Hematopoietic multipotent progenitor cell treated with erythropoietin and hydrocortisone succinate and interleukin-3 and kit ligand, for 8 days (in vitro differentiated cells): ENCODE measurements at places on chromosomes 7 and 10.

- DNase-seq: no peak
These were observed 304.9 kb upstream of the KAT6B start for GRCh38 chr10:74521526-74521925.

DNA sequence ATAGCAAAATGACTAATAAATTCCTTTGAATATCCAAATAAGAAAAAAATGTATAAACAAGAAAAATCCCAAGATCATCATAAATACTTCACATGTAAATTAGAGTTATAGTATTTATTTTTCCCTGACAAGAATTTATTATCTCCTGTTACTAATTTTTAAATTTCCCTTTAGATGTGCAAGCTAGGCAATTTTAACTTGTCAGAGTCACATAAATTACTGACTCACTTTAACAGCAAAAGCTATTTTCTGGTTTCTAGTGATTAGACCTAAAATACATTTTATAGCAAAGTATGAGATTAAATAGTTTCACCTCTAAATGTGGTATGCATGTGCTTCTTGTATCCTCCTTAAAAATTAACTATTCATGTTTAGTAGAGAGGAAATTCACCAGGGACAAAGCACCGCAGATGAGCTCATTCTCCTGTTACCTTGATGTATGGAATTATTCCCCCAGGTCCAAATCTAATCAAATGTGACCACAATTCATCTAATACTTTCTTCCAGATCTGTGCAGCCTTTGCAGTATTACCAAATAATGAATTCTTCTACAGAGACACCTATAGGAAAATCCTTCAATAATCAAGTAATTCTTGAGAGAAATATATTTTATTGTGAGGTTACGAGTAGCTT lies 621.2 kb downstream of the DNAJB9 start:
- no peak for DNase-seq

DNA sequence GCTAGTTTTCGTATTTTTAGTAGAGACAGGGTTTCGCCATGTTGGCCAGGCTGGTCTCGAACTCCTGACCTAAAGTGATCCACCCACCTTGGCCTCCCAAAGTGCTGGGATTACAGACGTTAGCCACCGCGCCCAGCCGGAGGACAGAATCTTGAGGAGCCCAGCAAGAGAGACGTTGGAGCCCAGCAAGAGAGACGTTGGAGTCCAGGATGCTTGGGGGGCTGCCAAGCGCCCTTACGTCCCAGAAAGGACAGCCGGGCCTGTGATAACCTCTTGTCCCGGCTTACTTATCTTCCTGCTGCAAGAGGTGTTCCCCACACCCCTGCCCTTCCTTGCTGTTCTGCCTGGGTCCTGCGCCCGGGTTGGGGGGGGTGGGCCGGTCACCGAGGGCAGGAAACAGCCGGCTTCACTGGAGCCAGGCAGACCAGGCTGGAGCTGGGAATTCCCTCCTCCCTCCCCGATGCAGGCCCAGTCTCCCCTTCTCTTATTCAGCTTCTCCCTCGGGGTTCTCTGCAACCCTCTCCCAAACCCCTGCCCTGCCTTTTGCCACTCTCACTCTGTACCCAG lies 1.9 kb upstream of the EPHB4 start:
- peak; percentile 97 for DNase-seq

- no peak for DNase-seq
These were observed 146.0 kb upstream of the NAMPT start for GRCh38 chr7:106430535-106431455.

DNA sequence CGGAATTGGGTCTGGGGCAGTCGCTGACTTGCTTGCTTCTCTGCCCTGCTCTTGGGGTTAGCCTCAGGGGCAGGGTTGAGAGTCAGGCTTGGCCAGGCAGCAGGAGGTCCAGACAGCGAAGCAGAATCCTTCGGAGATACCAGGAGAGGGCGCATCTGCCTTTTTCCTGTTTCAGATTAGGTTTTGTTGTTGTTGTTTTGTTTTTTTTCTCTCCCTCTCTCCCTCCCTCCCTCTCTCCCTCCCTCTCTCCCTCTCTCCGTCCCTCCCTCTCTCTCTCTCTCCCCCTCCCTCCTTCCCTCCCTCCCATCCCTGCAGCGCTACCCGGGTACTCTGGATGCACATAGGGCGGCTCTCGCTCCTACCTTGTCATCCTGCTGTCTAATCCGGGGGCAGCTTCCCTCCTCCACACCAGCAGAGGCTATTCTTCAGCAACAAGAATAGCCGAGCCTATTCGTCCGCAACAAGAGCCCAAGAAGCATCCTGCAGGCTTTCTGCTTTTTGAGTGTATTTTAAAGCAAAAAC lies 758 bp upstream of the OPTN start:
- peak; percentile 82 for DNase-seq

GRCh38 chr10:103695584-103696005 lies 159.8 kb downstream of the SH3PXD2A start:
- no peak for DNase-seq

- no peak for DNase-seq
These were observed 10.7 kb downstream of the A1CF start for GRCh38 chr10:50874723-50875122.

DNA sequence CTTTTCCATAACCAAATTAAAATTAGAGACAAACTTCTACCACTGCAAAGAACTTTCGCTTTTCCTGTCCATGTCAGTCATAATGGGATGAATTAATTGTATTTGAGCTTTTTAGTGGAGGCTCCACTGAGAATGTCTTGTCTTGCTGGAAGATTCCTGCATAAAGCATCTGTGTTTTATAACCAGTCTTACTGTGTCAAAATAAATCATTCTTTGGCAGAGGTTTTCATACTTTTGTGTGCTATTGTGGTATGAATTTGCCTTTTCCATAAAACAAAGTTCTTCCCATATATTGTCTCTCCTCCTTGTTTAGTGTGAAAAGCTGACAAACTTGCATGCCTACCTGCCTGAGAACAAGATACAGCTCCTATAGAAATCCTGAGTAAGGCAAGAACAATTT lies 124.8 kb upstream of the CCDC6 start:
- DNase-seq: no peak

GRCh38 chr10:103540722-103541121 lies 47.2 kb downstream of the NEURL1 start:
- DNase-seq: no peak

DNA sequence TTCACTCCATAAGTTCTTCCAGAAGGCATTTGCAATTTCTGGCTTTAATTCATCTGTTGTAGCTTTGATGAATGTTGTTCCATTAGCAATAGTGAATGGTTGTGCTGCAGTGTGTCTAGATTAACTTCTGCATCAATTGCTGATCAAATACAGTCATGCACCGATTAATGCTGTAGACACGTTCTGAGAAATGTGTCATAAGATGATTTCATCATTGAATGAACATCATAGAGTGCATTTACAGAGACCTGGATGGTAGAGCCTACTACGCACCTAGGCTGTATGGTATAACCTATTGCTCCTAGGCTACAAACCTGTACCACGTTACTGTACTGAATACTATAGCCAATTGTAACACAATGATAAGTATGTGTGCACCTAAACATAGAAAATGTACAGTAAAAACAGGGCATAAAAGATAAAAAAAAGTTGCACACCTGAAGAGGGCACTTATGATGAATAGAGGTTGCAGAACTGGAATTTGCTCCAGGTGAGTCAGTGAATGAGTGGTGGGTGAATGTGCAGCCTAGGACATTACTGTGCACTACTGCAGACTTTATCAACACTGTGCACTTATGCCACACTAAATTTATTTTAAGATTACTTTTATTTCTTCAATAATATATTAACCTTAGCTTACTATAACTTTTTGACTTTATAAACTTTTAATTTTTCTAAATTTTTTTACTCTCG lies 170.7 kb downstream of the HERPUD2 start:
- no peak for DNase-seq

GRCh38 chr7:70764701-70765208 lies 367.2 kb upstream of the GALNT17 start:
- no peak for DNase-seq

DNA sequence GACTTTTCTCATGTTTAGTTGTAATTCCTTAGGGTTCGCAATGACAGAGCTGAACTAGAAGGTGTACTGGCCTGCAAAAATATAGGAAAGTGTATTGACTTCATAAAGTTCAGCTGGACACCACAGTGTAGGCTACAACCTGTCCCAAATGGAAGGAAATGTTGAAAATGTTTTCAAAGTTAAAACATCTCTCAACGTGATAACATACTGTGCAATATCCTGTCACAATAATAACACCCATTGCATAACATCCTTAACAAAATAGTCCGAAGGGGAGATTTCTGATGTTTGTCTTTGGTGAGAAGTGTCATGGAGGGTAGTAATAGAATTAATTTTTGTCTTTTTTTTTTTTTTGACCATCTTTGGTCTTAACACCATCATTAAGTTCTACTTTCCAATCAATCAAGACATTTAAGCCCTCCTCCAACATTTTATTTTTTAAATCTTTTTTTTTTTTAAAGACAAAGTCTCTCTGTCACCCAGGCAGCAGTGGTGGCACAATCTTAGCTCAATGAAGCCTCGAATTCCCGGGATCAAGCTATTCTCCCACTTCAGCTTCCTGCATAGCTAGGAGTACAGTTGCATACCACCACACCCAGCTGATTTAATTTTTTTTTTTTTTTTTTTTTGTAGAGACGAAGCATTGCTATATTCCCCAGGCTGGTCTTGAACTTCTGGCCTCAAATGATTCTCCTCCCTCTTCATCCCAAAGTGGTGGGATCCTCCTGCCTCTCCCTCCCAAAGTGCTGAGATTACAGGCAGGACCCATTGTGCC lies 45.7 kb downstream of the DYNC1I1 start:
- no peak for DNase-seq

GRCh38 chr7:93226310-93226709 lies at the start of gene HEPACAM2:
TSS of gene HEPACAM2 (minus strand) at chr7:93226469.
- no peak for DNase-seq

DNA sequence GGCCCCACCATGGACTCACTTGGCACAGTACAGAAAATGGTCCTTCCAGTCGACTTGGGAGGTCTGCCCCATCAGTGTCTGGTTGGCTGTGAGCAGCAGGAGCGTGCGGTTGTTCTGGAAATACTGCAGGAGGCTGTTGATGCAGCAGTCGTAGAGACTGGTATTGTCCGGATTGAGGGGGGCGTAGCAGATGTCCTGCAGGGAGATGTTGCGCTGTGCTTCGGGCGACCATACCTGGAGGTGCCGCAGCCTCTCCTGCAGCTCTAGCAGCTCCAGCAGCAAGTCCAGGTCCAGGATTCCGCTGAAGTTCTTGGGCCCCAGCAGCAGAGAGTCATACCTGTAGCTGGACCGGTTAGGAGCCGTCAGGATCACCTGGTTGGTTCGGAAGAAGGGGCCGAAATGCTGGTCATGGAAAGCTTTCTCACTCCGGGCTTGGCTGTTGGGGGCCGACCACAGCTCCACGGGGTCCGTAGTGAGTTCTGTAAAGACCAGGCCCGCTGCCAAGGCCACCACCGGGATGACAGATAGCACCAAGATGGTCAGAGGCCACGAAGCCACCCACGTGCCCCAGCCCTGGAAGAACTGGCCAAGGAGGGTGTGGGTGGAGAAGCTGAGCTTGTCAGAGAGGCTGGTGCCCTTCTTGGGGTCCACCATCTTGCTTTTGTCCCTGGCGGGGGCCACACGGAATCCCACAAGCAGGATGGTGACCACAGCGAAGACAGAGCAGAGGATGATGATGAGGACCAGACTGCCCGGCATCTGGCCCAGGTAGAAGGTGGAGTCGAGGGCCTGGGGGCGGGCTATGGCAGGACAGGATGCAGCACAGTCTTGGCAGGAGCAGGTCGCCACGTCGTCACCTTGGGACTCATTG lies 2.1 kb downstream of the NPC1L1 start:
- no peak for DNase-seq

GRCh38 chr10:21943633-21944265 lies 59.8 kb downstream of the DNAJC1 start:
- DNase-seq: no peak

- no peak for DNase-seq
These were observed 57.3 kb upstream of the TES start for GRCh38 chr7:116153050-116153449.

DNA sequence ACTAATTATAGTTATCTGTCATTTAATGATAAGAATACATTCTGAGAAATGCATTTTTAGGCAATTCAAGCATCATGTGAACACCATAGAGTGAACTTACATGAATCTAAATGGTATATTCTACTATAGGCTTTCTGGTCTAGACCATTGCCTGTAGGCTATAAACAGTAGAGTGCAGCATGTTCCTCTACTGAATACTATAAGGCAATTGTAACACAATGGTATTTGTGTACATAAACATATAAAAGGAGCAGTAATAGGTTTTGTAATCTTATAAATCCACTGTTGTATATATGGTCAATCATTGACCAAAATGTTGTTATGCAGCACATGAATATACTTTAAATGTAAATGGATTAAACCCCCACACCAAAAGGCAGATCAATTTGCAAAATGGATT lies 71.6 kb downstream of the AKR1C4 start:
- DNase-seq: no peak

GRCh38 chr7:80372415-80372814 lies 139.4 kb downstream of the GNAT3 start:
- DNase-seq: no peak

- DNase-seq: no peak
These were observed 269.3 kb downstream of the PPP1R3A start for GRCh38 chr7:113649556-113649955.

DNA sequence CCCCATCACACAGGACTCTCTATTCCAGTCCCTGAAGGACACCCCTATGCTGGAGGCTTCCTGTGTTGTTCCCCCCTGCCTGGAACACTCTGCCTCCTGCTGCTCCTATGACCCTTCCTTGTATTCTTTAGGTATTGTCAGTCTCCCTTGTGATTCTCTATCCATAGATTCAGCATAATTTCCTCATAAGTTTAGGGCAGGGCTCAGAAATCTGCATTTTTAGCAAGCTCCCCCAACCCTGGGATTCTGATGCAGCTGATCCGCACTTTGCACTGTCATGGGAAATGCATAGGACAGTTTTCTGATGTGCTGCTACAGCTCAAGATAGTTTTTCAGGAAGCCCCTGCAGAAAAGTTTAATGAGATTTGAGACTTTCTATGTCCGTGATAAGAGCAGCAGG lies 79.9 kb downstream of the ADRA2A start:
- DNase-seq: no peak

GRCh38 chr7:84314263-84314662 lies 119.7 kb upstream of the SEMA3A start:
- no peak for DNase-seq

DNA sequence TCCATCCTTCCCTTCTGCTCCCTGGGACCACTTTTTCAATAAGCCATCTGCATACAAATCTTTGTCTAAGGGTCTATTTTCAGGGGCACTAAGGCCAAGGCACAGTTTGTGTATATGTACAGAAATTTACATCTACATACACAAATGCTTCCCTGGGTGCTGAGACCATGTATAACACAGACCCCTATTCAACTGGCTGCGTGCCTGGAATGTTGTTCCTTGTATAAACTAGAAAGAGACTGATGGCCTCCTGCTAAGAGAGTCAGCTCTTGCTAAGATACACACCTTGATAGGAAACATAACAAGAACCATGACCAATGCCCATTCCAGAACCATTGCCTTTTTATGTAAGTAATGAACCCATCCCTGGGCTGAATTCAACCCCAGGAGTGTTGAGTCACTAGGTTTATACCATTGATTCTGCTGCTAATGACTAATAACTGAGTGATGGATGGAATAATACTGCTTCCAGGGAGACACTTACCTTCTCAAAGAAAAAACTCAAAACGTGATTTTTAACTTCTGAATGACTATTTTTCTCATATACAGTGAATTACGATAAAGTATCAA lies 290.7 kb downstream of the FGFR2 start:
- no peak for DNase-seq

GRCh38 chr10:128440513-128441160 lies 314.4 kb upstream of the MKI67 start:
- no peak for DNase-seq
